ENCODE measurements at places on chromosomes 16 and 17.

DNA sequence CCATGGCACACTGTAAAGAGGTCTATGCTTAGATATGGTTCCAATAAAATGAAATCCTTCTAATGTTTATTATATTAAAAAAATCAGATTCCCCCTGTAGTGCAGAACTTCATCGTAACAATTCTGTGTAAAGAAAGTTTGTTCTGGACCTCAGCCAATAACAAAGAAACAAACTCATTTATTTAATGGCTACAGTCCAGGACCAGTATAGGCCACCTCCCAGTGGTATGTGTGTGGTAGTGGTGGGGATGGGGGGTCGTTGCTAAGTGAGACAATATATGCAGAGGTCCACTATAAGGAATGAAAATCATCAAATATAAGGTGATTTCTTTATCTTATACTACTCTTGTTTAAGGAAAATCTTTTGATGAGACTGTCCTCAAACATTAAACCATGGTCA lies 136.4 kb downstream of the CDK5R1 start:
- no peak for DNase-seq

GRCh38 chr16:76574651-76575050 lies 297.4 kb downstream of the CNTNAP4 start:
- no peak for DNase-seq

DNA sequence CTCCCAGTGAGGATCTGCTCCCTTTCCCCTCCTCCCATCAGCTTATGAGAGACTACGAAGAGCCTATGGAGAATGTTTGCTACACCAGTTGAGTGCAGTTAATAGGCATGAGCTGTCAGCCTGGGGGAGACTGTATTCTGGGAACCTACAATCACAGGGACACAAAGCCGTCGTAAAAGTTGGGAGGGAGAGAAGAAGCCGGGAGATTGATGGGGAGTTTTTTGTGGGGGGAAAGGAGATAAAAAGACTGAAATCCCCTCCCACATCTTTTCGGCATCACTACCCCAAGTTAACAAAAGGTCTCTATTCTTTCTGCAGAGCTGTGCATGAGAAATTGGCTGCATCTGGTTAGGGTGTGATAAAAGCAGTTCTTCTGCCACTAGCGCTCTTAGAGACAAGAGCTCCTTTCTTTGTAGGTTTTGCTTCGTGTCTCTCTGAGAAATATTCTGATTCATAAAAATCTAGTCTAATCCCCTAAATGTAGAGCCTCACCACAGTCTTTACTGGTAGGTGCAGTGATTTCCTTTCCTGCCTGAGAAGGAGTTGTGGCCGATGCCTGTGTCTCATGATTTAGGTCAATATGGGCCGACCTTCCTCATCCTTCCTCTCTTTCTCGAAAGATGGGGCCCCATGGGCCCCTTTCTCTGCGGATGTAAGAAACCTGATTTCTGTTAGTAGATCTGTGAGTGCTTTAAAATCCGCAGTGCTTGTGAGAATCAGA lies 77.4 kb downstream of the BPTF start:
- no peak for DNase-seq

DNA sequence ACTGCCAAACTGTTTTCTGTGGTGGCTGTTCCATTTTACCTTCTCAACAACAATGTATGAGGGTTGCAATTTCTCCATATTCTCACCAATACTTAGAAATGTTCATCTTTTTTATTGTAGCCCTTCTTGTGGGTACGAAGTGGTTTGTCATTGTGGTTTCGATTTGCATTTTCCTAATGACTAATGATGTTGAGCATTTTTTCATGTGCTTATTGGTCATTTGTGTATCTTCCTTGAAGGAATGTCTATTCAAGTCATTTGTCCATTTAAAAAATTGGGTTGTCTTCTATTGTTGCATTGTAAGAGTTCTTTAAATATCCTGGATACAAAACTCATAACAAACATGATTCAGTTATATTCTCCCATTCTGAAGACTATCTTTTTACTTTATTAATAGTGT lies 47.5 kb upstream of the CCL2 start:
- no peak for DNase-seq

DNA sequence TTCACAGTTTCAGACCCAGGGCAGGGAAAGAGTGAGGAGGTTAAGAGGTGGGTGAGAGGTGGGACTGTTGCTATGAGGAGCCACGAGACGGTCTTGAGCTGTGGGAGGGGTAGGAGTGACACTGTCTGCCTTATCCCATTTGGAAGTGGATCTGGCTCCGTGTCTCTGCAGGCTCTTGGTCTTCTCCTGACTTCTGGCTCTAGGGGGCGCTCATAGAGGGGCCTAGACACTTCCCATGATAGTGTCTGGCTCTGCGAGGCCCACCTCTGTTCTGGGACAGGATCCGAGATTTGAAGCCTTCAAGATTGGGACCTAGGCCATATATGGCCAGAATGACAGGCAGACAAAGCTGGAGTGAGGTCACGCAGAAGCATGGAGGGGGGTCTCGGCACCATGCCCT lies 204.5 kb downstream of the GSG1L start:
- no peak for DNase-seq

- DNase-seq: no peak
These were observed 31.4 kb upstream of the BCO1 start for GRCh38 chr16:81207076-81207475.
